ENCODE measurements at places on chromosomes 12 and 14.

GRCh38 chr12:115973968-115974724 lies 303.3 kb downstream of the MED13L start:
- DNase-seq = no peak

- no peak for DNase-seq
Observed at GRCh38 chr12:131737150-131737827, 26.4 kb downstream of the SFSWAP start.

GRCh38 chr12:25771041-25771440 lies 187.4 kb upstream of the RASSF8 start:
- DNase-seq = no peak

GRCh38 chr12:131833896-131834641 lies 5.9 kb downstream of the MMP17 start:
- no peak for DNase-seq

GRCh38 chr12:96714199-96714598 lies 192.9 kb upstream of the NEDD1 start:
- no peak for DNase-seq

GRCh38 chr12:59386236-59386635 lies 209.6 kb upstream of the SLC16A7 start:
- no peak for DNase-seq
